Renal cortex interstitium (tissue), 15 donors: ENCODE measurements at places on chromosomes 16 and 17.
A peak's percentile ranks its signal among the peaks of the same experiment; 100 is the strongest.

- DNase-seq, result no peak
Observed at GRCh38 chr17:28553000-28553505, 629 bp upstream of the UNC119 start.

GRCh38 chr17:57655553-57655952, 89.5 kb downstream of the CCDC182 start:
- no peak for DNase-seq

DNA sequence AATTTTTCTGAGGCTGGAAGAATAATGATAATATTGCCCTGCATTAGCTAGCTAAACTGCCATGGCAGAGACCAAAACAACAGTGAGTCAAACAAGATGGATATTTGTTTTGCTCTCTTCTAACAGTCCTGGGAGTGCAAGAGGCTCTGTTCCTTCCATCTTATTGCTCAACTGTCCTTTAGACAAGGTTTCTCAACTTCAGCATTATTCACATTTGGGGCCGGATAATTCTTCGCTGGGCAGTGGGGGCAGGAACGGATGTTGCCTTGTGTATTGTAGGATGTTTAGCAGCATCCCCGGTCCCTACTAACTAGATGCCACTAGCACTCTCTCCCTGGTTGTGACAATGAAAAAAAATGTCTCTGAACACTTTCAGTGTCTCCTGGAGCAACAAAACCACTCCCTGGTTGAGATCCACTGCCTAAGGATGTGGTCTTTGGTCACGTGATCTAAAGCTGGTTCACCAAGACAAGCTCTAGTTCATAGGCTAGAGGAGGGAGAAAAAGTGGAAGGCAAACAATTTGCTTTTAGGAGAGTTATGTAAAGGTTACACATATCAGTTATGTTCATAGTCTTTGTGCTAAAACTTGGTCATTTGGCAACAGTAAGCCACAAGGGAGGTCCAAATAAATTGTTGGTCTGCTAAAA, 144.4 kb downstream of the PCTP start:
- no peak for DNase-seq

- DNase-seq, result no peak
Observed at GRCh38 chr16:19968891-19969683, 84.4 kb upstream of the GPRC5B start.

DNA sequence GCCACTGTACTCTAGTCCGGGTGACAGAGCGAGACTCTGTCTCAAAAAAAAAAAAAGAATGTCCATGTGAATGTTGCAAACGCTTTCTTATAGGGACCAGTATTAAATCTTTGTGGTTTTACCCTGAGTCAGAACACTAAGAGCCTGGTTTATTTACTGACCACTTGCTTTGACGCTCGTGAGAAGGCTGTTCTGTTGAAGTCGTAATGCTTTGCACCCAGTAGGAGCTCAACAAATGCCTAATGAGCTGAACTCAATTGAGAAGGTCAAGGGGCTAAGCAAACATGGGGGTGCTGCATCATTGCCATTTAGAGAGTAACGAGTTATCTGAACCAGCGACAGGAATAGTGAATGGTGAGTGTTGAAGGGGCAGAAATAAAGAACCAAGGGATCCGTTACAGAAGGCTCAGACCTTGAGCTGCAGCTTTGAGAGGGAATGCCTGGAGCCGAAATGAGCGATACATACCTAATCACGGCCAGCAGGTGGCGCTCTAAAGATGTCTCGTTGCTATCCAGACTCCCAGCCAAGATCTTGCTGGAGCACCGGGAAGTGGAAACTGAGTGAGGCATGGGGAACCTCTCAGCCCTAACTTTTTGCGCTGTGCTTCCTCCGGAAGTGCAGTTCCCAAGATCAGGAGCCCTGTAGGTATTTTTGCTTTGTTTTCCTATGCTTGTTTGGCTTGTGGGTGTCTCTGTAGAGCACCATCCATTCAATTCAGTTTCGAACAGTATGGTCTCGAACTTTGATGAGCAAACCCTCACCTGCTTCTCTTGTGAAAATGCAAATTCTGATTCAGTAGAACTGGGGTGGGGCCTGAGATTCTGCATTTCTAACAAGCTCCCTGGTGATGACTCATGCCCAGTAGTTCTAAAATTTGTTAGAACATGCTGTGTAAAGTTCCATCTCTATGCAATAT, 12.6 kb upstream of the RNF222 start:
- DNase-seq, result peak; percentile 85
